Sigmoid colon (tissue), 7 donors: ENCODE measurements at places on chromosomes 4 and X. TPM values are rescaled to one million over a fixed set of nuclear protein-coding genes. Genes with fewer than 3 reads are reported as not detected.

The SH3D19 gene
- 105 TPM for total RNA-seq

The PCDH7 gene
- 205 TPM for total RNA-seq

The WAS gene
- total RNA-seq, result 3.0 TPM

- DNase-seq, result no peak
- H3K4me3 ChIP-seq, result no peak overlapping the region
- no peak overlapping the region for H3K27ac ChIP-seq
- no peaks in the 10 kb centered on the region for H3K36me3 ChIP-seq
Measured at GRCh38 chr4:159070742-159071141, 32.1 kb upstream of the RAPGEF2 start.

GRCh38 chr4:66647476-66647875, 897.8 kb downstream of the CENPC start:
- H3K36me3 ChIP-seq, result no peaks in the 10 kb centered on the region
- DNase-seq, result no peak
- no peak overlapping the region for H3K4me3 ChIP-seq
- no peaks in the 10 kb centered on the region for H3K27me3 ChIP-seq

- H3K36me3 ChIP-seq, result no peaks in the 10 kb centered on the region
- no peaks in the 10 kb centered on the region for H3K4me1 ChIP-seq
- no peak for DNase-seq
Measured at GRCh38 chr4:121190389-121190788, 26.3 kb upstream of the TNIP3 start.

The RNF128 gene
- total RNA-seq, result not detected

GRCh38 chrX:40922307-40922706, 162.9 kb upstream of the USP9X start:
- H3K4me1 ChIP-seq, result no peaks in the 10 kb centered on the region
- DNase-seq, result no peak
- no peaks in the 10 kb centered on the region for H3K36me3 ChIP-seq
- H3K27me3 ChIP-seq, result no peaks in the 10 kb centered on the region
- H3K27ac ChIP-seq, result no peak overlapping the region

DNA sequence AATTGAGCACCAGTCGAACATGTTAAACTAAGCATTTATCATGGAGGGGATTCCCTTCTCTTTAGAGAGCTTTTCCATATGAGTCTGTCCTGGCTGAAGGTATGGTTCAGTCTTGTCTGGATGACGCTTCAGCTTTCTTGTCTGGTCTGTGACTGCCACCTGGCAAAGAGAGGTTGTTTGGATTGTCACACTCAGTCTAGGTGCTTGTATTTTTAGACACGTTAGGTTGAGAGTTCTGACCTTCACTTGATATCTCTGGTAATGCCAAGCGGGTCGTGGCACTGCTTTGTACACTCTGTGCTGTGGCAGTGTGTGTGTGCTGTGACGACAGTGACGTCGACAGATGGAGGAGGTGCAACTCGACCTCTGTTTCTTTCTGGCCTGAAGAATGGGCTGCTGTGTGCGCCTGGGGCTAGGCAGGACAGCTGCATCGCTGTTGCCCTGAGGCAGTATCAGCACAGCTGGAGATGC, 12.6 kb downstream of the NOCT start:
- no peaks in the 10 kb centered on the region for H3K27me3 ChIP-seq
- H3K4me3 ChIP-seq, result no peak overlapping the region
- no peaks in the 10 kb centered on the region for H3K4me1 ChIP-seq
- no peak overlapping the region for H3K27ac ChIP-seq
- no peaks in the 10 kb centered on the region for H3K36me3 ChIP-seq

GRCh38 chr4:47451657-47452056, 11.8 kb downstream of the COMMD8 start:
- H3K36me3 ChIP-seq, result peaks cover 67% of the 10 kb centered on the region
- H3K4me3 ChIP-seq, result no peak overlapping the region
- H3K27me3 ChIP-seq, result no peaks in the 10 kb centered on the region
- H3K4me1 ChIP-seq, result no peaks in the 10 kb centered on the region
- DNase-seq, result no peak

The SOWAHB gene
- total RNA-seq, result under 0.01 TPM

- no peak overlapping the region for H3K4me3 ChIP-seq
- no peaks in the 10 kb centered on the region for H3K27me3 ChIP-seq
- no peak overlapping the region for H3K27ac ChIP-seq
- H3K4me1 ChIP-seq, result no peaks in the 10 kb centered on the region
- H3K36me3 ChIP-seq, result no peaks in the 10 kb centered on the region
- DNase-seq, result no peak
Measured at GRCh38 chrX:12128017-12128416, 10.3 kb upstream of the FRMPD4 start.

DNA sequence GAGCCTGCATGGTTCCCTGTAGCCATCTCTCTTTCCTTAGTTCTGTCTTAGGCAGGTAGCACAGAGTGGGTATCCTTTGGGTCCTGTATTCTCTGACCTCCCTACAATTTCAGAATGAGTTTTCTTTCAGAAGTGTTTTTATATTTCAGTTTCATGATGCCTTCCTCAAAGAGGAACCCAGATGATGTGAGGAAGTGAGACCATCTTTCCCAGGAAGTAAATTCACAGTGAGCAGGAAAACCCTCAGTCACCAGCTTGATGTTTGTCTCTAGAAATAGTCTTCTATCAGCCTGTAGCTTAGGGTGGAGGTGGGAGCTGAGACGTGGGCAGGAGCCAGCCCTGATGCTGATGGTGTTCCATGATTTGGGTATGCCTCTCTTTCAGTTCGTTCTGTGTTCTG, 16.9 kb downstream of the PLAC1 start:
- no peaks in the 10 kb centered on the region for H3K27me3 ChIP-seq
- no peak overlapping the region for H3K27ac ChIP-seq
- H3K4me3 ChIP-seq, result no peak overlapping the region
- H3K36me3 ChIP-seq, result no peaks in the 10 kb centered on the region
- no peak for DNase-seq

DNA sequence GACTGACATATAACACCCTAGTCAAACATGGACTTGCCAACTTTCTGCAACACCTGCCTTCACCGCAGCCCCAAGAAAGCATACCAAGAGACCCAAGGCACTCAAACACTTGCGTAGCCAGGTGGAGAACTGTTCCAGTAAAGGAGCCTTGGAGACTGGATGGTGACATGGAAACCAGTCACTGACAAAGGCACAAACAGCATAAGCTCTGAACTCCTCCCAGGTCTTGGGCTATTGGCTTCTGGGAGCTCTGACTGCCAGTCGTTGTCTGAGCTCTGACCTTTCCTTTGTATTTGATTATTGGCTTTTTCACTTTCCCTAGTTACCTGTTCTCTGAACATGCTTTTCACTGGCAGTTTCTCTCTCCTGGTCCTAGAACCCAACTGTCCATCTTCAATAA, 38.3 kb downstream of the ARAP2 start:
- no peak overlapping the region for H3K27ac ChIP-seq
- no peaks in the 10 kb centered on the region for H3K27me3 ChIP-seq
- no peak for DNase-seq
- no peaks in the 10 kb centered on the region for H3K4me1 ChIP-seq

- no peak overlapping the region for H3K4me3 ChIP-seq
- H3K4me1 ChIP-seq, result no peaks in the 10 kb centered on the region
- H3K27ac ChIP-seq, result no peak overlapping the region
- H3K36me3 ChIP-seq, result no peaks in the 10 kb centered on the region
- DNase-seq, result no peak
- H3K27me3 ChIP-seq, result no peaks in the 10 kb centered on the region
Measured at GRCh38 chr4:78031417-78031950, 25.6 kb upstream of the FRAS1 start.

The LONRF3 gene
- 14.4 TPM for total RNA-seq

- no peak for DNase-seq
- no peaks in the 10 kb centered on the region for H3K36me3 ChIP-seq
- H3K27ac ChIP-seq, result no peak overlapping the region
- H3K27me3 ChIP-seq, result no peaks in the 10 kb centered on the region
- H3K4me3 ChIP-seq, result no peak overlapping the region
Measured at GRCh38 chrX:98405376-98405775, 1521.7 kb downstream of the RPA4 start.

- H3K27ac ChIP-seq, result no peak overlapping the region
- no peaks in the 10 kb centered on the region for H3K4me1 ChIP-seq
- no peaks in the 10 kb centered on the region for H3K27me3 ChIP-seq
- DNase-seq, result peak; percentile 20
- H3K4me3 ChIP-seq, result no peak overlapping the region
Measured at GRCh38 chrX:1416965-1417760, 25.2 kb upstream of the SLC25A6 start.

- H3K27ac ChIP-seq, result no peak overlapping the region
- H3K4me1 ChIP-seq, result peaks cover 21% of the 10 kb centered on the region
- no peaks in the 10 kb centered on the region for H3K36me3 ChIP-seq
- no peak overlapping the region for H3K4me3 ChIP-seq
- no peak for DNase-seq
Measured at GRCh38 chrX:18883961-18884765, 99.8 kb downstream of the PHKA2 start.

DNA sequence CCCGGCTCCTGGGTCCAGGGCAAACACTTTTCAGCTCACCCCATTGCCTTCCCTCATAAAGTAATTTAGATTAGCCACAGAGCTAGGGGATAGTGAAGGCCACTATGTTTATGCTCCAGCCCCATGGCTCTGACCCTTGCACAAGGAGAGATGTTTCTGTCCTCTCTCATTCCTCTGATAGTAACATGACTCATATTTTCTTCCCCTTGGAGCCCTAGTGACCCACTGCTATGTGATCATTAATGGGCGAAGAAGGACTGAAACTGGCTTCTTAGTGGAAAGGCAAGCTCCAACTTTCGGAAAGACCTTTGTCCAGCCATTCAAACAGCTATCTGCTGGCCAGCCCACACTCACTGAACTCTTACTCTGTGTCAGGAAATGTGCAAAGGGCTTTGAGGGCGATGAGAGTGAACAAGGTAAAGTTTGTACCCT, 12.3 kb downstream of the CLDN2 start:
- H3K36me3 ChIP-seq, result no peaks in the 10 kb centered on the region
- DNase-seq, result no peak
- no peaks in the 10 kb centered on the region for H3K4me1 ChIP-seq
- H3K27ac ChIP-seq, result no peak overlapping the region
- no peaks in the 10 kb centered on the region for H3K27me3 ChIP-seq
- no peak overlapping the region for H3K4me3 ChIP-seq

The UVSSA gene
- total RNA-seq, result 12.1 TPM

The XAGE1B gene
- total RNA-seq, result not detected

GRCh38 chr4:67052814-67053675, 492.3 kb downstream of the CENPC start:
- H3K27ac ChIP-seq, result no peak overlapping the region
- H3K4me3 ChIP-seq, result no peak overlapping the region
- no peaks in the 10 kb centered on the region for H3K36me3 ChIP-seq
- H3K4me1 ChIP-seq, result no peaks in the 10 kb centered on the region
- no peak for DNase-seq

- no peaks in the 10 kb centered on the region for H3K27me3 ChIP-seq
- H3K27ac ChIP-seq, result peak within 1 kb of the TSS; percentile 89
- peak within 1 kb of the TSS; percentile 54 for H3K4me3 ChIP-seq
- peak; percentile 100 for DNase-seq
- no peaks in the 10 kb centered on the region for H3K36me3 ChIP-seq
Measured at GRCh38 chr4:112636688-112637551, at the start of the genes LARP7 and ZGRF1. LARP7 (plus strand) TSS chr4:112637143; CDS start chr4:112644670, 7,527 bp downstream. ZGRF1 (minus strand) TSS chr4:112636909; CDS start chr4:112633176, 3,733 bp downstream.

GRCh38 chr4:152070854-152071253, 310.0 kb upstream of the GATB start:
- H3K36me3 ChIP-seq, result no peaks in the 10 kb centered on the region
- no peaks in the 10 kb centered on the region for H3K27me3 ChIP-seq
- no peaks in the 10 kb centered on the region for H3K4me1 ChIP-seq
- H3K27ac ChIP-seq, result no peak overlapping the region
- no peak overlapping the region for H3K4me3 ChIP-seq

The HSFX1 gene
- 0.95 TPM for total RNA-seq

- no peaks in the 10 kb centered on the region for H3K27me3 ChIP-seq
- no peak overlapping the region for H3K4me3 ChIP-seq
- H3K36me3 ChIP-seq, result no peaks in the 10 kb centered on the region
- no peak for DNase-seq
- H3K4me1 ChIP-seq, result no peaks in the 10 kb centered on the region
Measured at GRCh38 chr4:167475951-167476350, 241.7 kb upstream of the SPOCK3 start.

The CRLF2 gene
- total RNA-seq, result 0.41 TPM

The F11 gene
- total RNA-seq, result not detected

DNA sequence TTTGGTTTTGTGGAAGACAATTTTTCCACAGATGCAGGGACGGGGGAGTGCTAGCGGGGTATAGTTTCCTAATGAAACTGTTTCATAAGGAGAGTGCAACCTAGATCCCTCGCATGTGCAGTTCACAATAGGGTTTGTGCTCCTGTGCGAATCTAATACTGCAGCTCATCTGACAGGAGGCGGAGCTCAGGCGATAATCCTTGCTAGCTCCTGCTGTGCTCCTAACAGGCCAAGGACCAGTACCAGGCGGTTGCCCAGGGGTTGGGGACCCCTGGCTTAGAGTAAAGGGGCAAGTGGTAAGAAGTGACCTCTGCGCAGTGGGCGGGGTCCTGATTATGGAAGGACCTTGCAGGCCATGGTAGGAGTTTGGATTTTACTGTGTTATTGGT, 3.8 kb downstream of the SCML1 start:
- DNase-seq, result no peak
- H3K36me3 ChIP-seq, result no peaks in the 10 kb centered on the region
- no peaks in the 10 kb centered on the region for H3K27me3 ChIP-seq
- H3K27ac ChIP-seq, result no peak overlapping the region

- no peaks in the 10 kb centered on the region for H3K27me3 ChIP-seq
- H3K4me1 ChIP-seq, result no peaks in the 10 kb centered on the region
- H3K36me3 ChIP-seq, result peaks cover 11% of the 10 kb centered on the region
- no peak overlapping the region for H3K4me3 ChIP-seq
- no peak for DNase-seq
- peak overlapping the region; percentile 26 for H3K27ac ChIP-seq
Measured at GRCh38 chr4:88744609-88745008, 47.0 kb upstream of the NAP1L5 start.

- H3K36me3 ChIP-seq, result no peaks in the 10 kb centered on the region
- H3K27me3 ChIP-seq, result no peaks in the 10 kb centered on the region
- peak; percentile 79 for DNase-seq
- H3K4me1 ChIP-seq, result peaks cover 18% of the 10 kb centered on the region
- H3K4me3 ChIP-seq, result no peak overlapping the region
- no peak overlapping the region for H3K27ac ChIP-seq
Measured at GRCh38 chr4:156193800-156194199, 240.1 kb upstream of the CTSO start.

DNA sequence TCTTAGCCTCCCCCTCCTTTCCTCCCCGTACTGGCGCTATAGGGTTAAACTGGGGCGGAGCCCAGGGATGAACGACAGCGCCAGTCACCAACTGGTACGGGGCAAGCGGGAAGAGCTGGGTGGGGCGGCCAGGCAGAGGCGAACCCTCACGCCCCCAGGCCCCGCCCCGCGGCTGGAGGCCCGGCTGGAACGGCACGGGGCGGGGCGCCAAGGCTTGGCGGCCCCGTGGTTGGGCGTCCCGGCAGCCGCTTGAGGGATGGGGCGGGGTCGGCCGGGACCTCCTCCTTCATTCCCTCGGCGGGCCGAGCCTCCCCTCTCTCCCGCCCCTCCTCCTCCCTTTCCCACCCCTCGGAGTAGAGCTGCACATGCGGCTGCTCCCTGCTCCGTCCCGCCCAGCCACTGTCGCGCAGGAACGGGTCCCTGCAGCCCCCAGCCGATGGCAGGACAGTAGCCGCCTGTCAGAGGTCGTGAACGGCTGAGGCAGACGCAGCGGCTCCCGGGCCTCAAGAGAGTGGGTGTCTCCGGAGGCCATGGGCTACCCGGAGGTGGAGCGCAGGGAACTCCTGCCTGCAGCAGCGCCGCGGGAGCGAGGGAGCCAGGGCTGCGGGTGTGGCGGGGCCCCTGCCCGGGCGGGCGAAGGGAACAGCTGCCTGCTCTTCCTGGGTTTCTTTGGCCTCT, at the start of gene EDA:
EDA (plus strand) TSS at position 335 of the 678 bp plus-strand sequence.
- H3K36me3 ChIP-seq, result no peaks in the 10 kb centered on the region
- peak; percentile 92 for DNase-seq
- peak within 1 kb of the TSS; percentile 61 for H3K4me3 ChIP-seq
- peak within 1 kb of the TSS; percentile 72 for H3K27ac ChIP-seq

GRCh38 chrX:140431521-140431920, 73.3 kb downstream of the SOX3 start:
- H3K4me1 ChIP-seq, result no peaks in the 10 kb centered on the region
- no peak for DNase-seq
- H3K36me3 ChIP-seq, result no peaks in the 10 kb centered on the region
- H3K4me3 ChIP-seq, result no peak overlapping the region

The ZDHHC15 gene
- total RNA-seq, result 2.9 TPM
